Activated CD8-positive, alpha-beta T cell treated with anti-CD3 and anti-CD28 coated beads for 36 hours (primary cell): ENCODE measurements at places on chromosomes 1 and 21. TPM values are rescaled to one million over a fixed set of nuclear protein-coding genes. Genes with fewer than 3 reads are reported as not detected.

SPRR2E gene
- not detected for total RNA-seq

FAM72D gene
- total RNA-seq: 23.2 TPM

DNA sequence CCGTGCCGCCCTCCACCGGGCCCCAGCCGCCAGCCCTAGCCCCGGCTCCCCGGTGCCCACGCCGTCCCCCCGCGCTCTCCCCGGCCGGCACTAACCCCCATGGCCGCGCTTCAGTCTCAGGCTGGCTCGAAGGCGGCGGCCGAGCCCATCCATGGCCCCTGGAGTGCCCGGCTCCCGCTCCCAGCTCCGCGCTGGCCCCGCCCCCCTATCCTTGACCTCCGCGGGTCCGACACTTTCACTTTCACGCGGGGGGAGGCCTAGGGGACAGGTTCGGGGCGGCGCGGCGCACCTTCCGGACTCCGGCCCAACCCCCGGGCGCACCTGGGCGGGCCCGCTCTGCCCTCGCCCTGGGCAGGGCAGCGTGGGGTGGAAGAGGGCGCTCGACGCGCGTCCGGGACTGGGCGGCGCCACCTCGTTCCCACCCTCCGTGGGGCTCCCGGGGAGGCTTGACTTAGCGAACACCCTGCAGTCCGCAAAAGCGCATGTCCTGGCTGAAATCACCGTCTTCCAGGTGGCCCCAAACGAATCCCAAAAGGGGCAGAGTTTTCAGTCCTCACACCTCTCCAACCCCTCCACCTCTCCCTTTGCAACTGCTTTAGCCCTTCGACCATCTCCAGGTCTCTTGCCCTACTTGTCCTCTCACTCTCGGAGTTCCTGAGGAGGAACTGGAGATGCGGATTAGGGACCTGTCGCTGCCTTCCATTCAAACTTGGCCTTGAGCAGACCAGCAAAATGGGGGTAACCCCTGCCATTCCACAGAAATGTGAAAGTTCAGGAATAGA is 3.9 kb upstream of the DENND2D start:
- DNase-seq: peak; percentile 65

- DNase-seq: no peak
Observed at GRCh38 chr1:108591466-108591865, 31.6 kb downstream of the EEIG2 start.

GRCh38 chr1:84619383-84620102 is 45.3 kb upstream of the CTBS start:
- DNase-seq: peak; percentile 89

- DNase-seq: peak; percentile 39
Observed at GRCh38 chr1:59071876-59072582, 224.9 kb upstream of the FGGY start.
